ENCODE measurements at places on chromosomes 11 and 22.
A peak's percentile ranks its signal among the peaks of the same experiment; 100 is the strongest.

GRCh38 chr11:111570796-111571195 lies 30.3 kb downstream of the LAYN start:
- DNase-seq, result no peak

GRCh38 chr11:134597452-134597851 lies 185.4 kb upstream of the B3GAT1 start:
- DNase-seq, result no peak

DNA sequence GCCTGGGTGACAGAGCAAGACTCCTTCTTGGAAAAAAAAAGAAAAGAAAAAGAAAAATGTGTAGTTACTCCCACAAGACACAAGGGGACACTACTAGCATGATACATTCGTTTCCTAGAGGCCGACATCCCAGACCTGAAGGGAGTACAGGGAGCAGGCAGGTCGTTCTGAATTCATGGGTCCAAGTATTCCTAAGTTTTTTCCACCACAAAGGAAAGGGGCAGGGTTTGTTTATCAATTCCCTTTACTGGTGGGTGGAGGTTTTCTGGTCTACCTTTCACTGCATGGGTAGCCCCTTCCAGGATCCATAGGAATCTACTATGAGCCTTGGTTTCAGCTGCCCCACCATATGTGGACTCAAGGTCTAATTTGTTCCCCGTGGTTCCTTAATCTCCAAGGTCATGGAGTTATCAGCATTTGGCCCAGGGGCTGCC lies 11.8 kb downstream of the TIGD3 start:
- DNase-seq, result peak; percentile 44

DNA sequence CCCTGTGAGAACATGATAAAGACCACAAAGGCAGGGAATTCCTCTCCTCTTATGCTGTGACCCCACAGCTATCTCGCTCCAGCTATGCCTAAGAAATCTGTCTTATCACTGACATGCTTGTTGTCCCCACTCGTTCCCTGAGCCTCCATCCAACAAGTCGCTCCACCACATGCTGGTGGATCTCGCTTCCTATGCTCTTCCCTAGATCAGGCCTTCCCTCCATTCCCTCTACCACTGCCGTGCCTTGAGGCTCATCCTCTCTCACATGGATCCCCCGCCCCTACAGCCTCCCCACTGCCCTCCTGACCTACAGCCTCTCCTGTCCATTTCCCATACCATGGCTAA lies 1.4 kb upstream of the DGAT2 start:
- DNase-seq, result no peak

GRCh38 chr11:120547811-120548681 lies 36.5 kb downstream of the GRIK4 start:
- DNase-seq, result peak; percentile 67

DNA sequence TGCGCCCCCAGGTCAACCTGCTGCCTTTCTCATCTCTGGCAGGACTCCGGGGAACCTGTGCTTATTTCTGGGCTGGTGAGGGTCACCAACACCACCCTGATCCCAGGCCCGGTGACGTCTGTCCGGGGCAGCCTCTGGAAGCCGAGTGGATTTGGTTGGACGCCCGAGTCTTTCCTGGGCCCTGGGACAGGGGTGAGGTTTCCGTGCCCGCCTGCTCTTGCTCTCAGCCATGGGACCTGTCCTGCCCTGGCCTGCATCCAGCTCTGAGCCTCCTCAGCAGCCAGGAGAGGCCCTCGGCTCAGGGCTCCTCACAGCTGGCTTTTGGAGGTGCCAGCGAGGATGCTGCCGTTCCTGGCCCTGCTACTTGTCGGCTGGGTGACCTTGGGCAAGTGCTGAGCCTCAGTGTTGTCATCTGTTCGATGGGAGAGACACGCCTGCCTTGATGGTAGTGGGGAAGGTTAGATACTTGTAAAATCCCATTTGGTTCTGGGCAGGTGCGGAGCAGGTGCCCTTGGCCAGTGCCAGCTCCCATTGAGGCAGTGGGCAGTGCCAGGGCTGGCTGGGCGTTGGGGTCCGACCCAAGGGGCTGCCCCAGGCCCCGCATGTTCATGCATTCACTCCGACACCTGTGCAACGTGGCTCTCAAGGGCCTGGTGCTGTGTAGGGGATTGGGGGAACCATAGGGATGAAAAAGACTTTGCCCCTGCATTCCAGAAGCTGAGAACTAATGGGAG lies 58.9 kb upstream of the THY1 start:
- no peak for DNase-seq

GRCh38 chr11:93694109-93694508 lies 32.6 kb downstream of the CEP295 start:
- DNase-seq, result no peak

DNA sequence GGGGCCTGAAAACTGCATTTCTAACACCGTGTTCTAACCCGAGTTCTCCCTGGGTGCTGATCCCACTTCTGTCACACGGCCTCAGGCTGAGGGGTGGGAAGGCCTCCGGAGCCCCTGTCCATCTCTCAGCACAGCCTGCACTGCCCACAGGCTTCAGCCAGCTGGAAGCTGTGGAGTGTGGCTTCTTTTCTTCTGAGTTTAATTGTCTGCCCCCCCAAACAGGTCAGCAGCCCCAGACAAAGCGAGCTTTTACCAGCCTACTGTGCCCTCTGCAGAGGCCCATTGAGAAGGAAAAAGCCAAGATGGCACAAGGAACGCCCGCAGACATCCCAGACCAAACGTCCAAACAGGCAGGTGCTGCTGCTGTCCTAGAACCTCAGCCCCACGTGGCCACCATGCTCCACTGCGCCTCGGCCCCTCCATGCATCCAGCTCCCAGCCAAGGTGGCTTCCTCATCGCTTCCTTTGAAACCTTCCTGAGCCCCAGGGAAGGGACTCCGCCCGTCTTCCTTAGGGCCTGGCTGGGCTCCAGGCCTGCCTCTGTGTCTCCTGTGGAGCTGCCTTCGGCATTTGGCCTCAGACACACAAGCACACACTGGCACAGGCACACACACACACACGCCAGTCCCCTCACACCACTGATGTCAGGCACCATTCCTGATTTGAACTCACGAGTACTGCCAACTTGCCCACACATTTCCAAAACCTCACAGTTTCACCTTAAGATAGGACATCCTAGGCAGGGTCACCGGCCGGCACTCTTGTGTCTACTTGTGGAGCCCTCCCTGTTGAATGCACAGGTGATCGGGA lies 1.7 kb downstream of the MOB2 start:
- no peak for DNase-seq

- DNase-seq, result no peak
These were observed 104.5 kb downstream of the EFCAB6 start for GRCh38 chr22:43707648-43708047.

DNA sequence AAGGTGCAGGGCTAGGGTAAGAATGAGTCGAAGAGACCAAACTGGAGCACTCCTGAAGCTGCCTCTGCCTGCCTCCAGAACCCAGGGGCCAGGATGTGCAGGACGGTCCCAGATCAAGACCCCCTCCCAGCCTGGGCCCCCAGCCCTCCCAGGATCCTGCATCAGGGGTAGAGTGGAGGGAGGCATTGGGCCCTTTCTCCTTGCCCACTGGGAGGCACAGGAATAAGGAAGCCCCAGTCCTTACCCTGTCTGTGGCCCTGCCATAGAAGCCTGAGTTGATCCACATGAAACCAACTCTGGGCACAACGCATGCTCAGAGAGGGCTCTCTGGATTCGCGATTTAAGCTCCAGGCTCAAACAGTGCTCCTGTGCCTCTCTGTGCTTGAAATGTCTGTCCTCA lies 661.8 kb upstream of the B3GAT1 start:
- no peak for DNase-seq

DNA sequence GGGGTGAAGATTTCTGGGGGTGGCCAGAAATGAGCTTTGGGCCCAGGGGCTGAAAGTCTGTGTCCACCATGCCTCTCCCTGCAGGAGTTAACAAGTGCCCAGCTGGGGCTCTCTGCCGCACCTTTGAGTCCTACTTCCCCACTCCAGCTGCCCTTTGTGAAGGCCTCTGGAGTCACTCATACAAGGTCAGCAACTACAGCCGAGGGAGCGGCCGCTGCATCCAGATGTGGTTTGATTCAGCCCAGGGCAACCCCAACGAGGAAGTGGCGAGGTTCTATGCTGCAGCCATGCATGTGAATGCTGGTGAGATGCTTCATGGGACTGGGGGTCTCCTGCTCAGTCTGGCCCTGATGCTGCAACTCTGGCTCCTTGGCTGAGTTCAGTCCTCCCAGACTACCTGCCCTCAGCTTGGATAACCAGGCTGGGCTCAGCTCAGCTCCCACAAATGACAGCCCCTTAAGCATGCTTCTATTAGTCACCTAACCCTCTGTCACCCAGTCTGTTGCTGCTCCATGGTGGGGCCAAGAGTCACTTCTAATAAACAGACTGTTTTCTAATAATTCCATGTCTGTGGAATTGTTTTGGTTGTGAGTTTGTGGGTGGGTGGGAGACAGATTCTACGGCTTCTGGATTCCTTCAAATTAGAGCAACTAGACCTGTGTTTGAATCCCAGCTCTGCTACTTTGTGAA lies 3.0 kb upstream of the INPPL1 start:
- DNase-seq, result no peak

DNA sequence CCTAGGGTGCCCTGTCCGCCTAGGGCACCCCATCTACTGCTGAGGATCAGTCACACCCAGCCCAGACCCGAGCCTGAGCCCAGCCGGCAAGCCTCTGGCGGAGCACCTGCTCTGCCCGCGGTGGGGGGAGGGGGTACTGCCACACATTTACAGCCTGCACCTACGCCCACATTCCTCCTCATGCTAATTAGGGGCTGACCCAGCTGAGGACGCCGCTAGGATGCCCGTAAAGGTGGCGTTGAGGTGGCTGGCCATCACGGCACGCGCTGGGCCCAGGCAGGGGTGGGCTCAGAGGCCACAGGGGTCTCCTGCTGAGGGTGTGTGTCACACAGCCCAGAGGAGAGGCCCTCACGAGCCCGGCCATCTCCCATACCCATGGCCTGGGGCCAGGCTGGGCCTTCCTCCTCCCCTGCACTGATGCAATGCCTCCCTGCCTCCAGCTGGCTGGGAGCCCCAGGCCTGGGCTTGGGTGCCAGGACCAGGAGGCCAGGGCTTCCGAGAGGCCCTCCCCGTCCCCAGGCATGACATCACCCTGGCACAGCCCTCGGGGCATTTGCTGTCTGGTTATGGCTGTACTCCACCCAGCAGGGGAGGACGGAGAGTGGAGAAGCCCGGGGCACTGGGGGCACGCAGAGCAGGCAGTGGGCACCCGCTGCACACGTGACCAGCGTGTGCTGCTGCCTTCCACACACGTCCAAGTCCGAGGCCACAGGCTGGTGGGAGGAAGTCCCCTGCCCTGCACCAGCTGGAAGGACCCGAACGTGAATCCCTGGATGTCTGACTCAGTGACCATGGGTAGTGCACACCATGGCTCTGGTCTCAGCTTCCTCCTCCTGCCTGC lies 12.7 kb downstream of the DUSP8 start:
- peak; percentile 91 for DNase-seq

DNA sequence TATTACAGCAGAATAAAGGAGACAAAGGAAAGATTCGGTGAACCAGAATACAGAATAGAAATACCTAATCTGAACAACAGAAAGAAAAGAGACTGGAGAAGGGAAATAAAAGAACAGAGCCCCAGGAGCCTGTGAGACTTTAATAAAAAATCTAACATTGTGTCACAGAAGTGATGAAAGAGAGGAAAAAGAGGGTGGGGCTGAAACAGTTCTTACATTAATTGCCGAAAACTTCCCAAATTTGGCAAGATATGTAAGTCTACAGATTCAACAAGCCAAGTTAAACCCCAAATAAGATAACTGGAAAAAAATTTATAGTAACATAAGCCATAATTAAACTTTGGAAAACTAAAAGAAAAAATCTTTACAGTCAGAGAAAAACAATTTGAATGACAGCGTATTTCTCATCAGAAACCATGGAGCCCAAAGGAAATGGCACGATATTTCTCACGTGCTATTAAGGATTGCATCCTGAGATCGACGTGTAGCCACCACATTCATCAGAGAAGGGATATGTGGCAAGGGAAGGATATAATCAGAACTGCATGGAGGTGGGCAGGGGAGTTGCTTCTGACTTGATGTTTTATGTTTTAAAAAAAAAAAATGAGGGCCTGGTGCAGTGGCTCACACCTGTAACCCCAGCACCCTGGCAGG lies 73.9 kb downstream of the SGSM3 start:
- no peak for DNase-seq

DNA sequence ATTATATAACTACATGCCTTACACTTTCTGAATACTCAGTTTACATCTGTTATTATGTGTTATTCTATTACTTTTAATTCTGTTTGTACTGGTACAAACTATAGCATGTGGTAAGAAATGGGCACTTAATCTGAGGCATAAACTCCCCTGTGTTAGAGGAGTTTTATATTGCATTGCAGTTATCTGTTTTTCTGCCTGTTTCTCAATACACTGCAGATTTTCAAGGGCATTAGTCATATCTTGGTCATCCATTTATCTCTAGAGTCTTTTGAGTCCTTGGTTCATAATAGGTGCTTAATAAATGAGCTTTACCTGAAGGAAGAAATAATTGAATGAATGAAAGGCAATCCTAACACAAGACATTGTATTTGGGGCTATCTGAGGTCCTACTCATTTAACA lies 182.9 kb upstream of the CTSC start:
- DNase-seq, result no peak

- no peak for DNase-seq
These were observed 408.6 kb downstream of the JRKL start for GRCh38 chr11:96798445-96798844.

GRCh38 chr22:47376322-47376700 lies 613.9 kb downstream of the TBC1D22A start:
- no peak for DNase-seq

- DNase-seq, result peak; percentile 59
These were observed 88.7 kb downstream of the STIM1 start for GRCh38 chr11:3944198-3944597.

DNA sequence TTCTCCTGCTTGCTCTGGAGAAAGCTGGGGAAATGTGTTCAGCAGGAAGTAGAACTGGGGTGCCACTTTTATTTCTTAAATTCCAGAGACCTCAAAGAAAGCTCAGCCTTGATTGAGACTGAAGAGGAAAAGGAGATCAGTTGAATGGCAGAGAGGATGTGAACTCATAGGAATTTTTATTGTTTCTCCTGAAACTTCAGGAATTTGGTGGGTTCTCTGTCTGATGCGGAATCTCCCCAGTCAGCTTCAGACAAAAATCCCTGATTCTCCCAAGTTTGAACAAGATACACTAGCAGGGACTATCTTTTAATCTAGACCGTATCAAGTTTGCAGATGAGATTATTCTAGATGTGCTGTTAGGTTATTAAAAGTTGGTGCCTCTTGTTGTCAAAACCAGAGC lies 23.0 kb downstream of the EHF start:
- DNase-seq, result no peak

DNA sequence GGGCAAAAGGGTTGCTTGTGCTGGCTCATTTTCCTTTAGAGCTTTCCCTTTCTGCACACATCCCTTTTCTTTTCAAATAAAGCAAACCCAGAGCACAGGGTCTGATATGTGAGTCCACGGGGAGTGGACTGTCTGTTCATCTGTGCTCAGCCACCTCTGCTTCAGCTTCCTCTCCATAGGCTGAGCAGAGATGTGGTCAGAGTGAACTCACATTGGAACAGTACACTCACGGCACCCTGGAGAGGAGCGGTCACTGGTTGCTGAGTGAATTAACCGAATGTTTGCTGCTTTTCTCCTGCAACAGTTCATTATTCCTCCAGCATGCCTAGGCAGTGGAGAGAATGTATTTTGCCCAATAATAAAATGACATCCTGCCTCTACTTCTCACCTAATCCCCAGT lies 36.3 kb upstream of the CABP7 start:
- no peak for DNase-seq

Measured in NCI-H446 (cell line).